HCT116 (cell line): ENCODE measurements at places on chromosomes 11 and 22.

- DNase-seq, result no peak
Measured at GRCh38 chr22:28674121-28674563, 5.5 kb downstream of the TTC28 start.

DNA sequence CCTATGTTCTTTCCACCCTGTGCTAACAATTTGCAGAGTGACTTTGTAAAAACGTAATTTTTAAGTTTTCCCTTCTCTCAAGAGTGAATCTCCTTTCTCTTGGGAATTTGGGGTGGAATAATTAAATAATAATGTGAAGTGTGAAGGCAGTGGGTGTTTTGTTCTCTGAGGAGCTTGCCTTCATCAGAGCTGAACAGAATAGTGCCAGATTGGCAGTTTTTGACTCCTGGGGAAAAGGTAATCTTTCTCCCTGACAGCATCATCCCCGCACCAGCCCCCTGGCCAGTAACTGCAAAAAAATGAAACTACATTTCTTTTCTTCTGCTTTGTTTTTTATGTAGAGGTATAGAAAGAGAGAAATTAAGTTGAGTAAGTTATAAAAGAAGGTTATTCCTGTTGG, 59.9 kb downstream of the MUC15 start:
- DNase-seq, result no peak

DNA sequence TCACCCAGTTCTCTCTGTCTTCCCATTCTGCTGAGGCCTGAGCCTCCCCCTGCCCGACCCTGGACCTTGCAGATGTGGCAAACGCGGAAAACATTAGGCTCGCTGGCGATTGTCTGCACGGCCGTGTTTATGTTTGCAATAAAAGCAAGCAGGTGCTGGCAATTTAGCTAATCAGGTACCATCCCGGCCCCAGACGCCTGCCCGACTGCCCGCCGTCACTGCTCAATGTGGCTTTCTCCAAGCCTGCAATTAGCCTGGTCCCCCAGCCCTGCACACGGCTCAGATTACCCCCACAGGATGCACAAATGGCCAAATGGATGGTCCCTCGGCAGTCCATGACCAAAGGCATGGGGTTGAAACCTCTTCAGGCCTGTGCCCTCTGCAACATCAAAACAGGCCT, 259.7 kb downstream of the MN1 start:
- DNase-seq, result no peak

- DNase-seq, result no peak
Measured at GRCh38 chr11:112247201-112247600, 13.5 kb downstream of the PLET1 start.

- no peak for DNase-seq
Measured at GRCh38 chr11:76756341-76756741, 26.8 kb upstream of the TSKU start.

DNA sequence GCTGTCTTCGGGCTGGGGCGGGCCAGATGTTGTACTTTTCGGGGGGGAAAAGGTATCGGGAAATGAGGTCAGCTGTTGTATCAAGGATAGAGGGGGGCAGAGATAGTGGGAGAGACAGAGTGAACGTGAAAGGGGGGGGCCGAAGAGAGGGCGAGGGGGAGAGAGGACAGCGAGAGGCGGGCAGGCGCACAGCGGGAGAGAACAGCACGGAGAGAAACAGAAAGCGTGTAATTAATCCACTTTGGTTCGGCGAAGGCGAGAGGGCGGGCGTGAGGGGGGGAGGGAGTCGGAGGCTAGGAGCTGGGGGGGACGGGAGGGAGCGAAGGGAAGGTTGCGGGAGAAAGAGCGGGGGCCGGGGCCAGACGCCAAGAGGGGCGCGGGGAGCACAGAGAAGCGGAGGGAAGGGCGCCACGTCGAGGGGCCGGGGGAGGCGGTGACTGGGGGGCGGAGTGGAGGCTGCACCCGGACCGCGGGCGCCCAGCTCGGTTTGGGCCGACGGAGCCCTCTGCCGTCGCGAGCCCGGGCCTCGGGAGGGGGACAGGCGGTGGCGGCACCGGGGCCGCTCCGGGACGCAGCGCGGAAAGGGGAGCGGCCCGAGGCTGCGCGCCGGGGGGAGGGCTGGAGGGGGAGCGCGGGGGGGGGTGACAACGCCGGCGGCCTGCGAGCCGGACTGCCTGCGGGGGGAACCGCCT, 612 bp downstream of the IGF2 start:
- DNase-seq, result no peak

DNA sequence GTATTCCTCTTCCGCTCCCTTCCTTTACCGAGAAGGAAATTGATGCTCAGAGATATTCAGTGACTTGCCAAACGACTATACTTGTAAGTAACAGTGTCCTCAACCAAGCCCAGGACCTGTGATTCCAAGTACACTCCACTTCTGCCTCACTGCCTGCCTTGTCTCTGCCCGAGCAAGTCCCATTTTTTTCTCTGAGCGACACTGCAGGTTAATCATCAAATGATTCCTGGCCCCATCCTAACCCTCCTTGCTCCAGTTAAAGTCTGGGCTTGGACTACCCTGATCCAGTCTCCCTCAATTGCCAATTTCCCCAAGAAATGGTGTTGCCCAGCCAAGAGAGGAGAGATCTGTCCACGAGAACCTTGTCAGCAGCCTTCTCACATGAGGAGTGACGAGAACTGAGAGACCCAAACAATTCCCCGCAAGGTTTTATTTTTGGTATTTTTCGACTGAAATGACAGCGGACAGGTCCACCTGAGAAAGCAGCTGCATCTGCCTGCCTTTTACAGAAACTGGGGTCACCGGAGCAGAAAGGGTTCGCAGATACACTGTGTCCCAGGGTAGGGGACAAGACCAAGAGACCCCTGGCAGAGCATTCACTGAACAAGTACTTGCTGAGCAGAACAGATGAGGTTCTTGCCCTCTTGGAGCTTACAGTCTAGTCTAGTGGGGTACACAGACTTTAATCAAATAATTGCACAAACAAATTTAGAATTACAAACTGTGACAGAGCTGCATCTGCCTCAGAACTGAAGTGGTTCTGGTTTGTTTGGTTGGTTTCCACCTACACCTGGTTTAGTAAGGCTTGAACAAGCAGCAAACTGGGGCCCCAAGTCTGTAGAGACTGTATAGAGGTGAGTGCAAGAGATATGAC, 11.4 kb downstream of the POU2AF1 start:
- DNase-seq, result no peak

DNA sequence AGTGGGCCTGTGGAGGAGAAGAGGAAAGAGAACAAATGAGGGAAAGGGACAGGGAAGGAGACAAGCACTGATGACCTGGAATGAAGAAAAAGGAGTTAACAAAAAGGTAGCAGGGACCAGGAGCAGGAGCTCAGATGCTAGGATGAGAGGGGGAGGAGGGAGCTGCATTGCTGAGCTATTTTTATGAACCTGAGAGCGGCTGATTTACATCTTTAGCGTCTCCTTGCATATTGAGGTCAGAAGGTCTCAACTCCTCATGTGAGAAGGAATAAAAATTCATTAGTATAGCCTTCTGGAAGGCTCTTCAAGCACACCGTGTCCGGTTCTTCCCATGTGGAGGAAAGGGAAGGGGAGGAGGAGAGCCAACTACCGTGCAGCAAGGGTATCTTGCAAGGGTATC, 33.1 kb upstream of the LRRC55 start:
- no peak for DNase-seq

GRCh38 chr11:12195768-12196167, 85.4 kb downstream of the MICAL2 start:
- no peak for DNase-seq

GRCh38 chr11:120713296-120713695, 201.7 kb downstream of the GRIK4 start:
- DNase-seq, result no peak

- no peak for DNase-seq
Measured at GRCh38 chr22:48204296-48204695, 1441.8 kb downstream of the TBC1D22A start.

DNA sequence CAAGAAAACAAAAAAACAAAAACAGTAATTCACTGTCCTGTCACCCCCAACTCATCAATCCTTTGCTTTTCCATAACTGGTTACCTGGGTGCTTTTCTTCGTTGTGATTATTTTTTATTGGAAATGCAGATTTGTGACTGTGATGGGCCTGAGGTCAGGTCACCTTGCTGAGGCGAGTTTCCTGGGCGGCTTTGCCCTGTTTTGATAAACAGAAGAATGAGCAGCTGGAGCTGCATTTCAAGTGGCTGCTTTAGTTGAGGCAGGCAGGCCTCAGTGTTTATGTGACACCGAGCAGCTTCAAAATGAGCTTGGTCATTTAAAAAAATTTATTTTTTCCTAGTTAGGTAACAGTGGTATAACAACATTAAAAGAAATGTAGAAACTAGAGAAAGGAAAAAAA, 22.2 kb downstream of the PTPRJ start:
- no peak for DNase-seq

DNA sequence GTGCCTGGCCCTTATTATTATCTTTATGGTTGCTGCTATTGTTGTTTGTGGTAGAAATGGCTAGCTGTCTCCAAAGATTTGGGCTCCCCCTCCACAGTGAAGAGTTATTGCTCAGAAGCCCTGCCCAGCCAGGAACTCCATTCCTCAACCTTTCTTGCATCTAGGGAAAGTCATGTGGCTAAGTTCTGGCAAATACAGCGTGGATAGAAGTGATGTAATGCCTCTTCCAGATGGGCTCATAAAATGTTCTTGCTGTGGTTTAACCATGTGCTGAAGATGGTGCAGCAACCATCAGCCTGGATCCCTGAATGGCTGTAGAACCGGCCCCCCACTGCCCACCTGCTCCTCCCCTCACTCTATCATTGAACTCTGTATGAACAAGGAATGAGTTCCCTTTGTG, 203.5 kb upstream of the E2F8 start:
- DNase-seq, result no peak

DNA sequence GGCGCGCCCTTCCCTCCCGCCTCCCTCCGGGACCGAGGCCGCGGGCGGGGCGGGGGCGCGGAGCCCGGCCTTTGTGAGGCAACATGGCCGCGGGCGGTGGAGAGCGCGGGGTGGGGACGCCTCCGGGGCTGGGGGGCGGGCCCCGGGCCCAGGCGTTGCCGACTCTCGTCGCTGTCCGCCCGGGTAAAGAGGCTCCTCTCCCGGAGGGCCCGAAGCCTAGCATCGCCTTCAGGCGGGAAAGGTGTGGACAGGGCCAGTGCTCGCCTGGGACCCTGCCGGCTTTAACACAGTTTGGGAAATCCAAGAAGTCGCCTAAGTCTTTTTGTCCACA, 369 bp downstream of the DGCR8 start:
- no peak for DNase-seq

DNA sequence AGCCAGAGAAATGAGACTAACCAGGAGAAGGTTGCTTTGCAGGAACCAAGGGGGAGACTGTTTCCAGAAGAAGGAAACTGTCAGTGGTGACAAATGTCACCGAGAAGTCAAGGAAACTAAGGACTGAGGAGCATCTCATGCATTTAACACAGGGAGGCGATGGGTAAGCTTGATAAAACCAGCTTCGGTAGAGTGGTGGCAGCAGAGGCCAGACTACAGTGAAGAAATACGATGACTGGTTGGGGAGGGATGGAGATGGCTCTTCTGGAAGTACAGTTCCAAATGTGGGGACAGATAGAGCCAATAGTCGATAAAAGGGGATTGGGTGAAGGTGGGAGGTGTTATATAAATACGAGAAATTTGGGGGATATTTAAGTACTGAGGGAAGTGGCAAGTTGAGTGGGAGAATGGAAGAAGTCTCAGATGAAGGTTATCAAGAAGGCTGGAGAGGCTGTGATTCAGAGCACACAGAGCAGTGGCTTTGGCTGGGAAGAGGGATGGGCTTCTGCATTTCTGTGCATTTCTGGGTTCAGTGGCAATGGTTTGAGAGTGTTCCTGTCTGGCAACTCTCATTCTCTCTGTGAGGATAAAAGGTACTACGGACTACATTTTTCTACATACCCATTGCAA, 29.2 kb downstream of the SC5D start:
- DNase-seq, result peak; percentile 12

GRCh38 chr22:49348631-49349030, 479.0 kb downstream of the BRD1 start:
- no peak for DNase-seq

DNA sequence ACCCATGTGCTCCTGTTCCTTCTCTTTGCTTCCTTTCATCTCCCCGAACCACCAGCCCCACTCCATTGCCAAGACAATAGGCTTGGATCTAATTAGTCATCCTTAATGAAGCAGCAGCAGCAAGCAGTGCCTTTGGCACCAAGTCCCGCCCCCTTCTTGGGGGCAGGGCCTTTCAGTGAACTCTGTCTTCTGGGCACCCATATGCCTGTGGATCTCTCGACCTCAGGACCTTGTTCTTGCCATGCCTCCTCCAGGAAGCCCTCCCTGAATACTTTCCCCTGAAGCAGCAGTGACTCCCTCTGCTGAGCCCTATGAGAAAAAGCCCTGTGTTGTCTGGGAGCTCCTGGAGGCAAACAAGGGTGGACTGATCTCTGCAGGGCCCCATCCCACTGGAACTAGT, 32.1 kb downstream of the ARHGEF17 start:
- DNase-seq, result no peak

- no peak for DNase-seq
Measured at GRCh38 chr22:44266796-44267760, 45.7 kb downstream of the SHISAL1 start.

DNA sequence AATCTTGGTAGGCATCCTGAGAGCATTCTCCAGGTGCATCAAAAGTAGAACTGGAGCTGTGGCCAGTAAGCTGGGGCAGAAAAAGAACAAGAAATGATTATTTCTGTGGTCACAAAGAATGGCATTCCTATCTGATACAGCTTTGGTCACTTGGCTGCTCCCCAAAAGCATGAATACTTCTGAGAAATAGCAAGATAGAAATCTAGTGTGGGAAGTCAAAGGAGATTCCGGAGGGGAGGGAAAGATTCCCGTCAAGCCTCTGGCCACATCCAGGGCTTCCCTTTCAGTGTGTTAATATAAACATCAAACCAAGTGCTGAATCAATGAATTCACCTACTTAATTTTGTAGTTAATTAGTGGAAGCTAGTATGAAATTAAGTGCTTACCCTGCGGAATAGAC, 1185.4 kb downstream of the LRRC4C start:
- DNase-seq, result no peak

- no peak for DNase-seq
Measured at GRCh38 chr11:128965485-128965884, 22.8 kb upstream of the TP53AIP1 start.

DNA sequence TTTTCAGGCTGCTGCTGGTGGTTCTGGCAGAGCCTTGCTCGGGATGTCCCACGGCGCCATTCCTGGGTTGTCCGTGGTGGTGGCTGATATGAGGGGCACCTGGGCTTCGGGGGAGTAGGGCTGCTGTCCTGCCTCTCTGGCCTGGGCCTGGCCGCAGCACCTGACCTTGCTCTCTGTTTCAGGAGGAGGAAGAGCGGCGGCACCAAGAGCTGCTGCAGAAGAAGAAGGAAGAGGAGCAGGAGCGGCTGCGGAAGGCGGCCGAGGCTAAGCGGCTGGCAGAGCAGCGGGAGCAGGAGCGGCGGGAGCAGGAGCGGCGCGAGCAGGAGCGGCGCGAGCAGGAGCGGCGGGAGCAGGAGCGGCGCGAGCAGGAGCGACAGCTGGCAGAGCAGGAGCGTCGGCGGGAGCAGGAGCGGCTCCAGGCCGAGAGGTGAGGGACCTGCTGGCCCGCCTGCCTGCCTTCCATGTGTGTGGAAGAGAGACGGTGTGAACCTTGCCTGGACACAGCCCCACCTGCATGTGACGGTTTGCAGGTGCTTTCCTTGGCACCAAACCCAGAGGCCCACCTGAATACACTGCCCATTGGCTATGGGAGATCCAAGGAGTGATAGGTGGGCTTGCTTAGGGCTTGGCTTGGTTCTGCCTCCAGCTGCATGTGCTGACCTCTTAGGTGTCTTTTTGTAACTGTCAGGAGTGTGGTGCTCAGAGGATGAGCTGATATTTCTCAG, 22.8 kb downstream of the INCENP start:
- DNase-seq, result no peak
